ENCODE measurements at places on chromosomes 11 and 22. TPM values are rescaled to one million over a fixed set of nuclear protein-coding genes. Genes with fewer than 3 reads are reported as not detected.

Gene FXYD6
- not detected for total RNA-seq

Gene OR8D4
- not detected for total RNA-seq

Gene ABCG4
- under 0.01 TPM for total RNA-seq

Gene DEPDC7
- 9.7 TPM for total RNA-seq

Gene KCNJ5
- total RNA-seq = not detected

Gene PPP1R14B
- 176 TPM for total RNA-seq

Gene DNAJB7
- total RNA-seq = not detected

Gene DDX25
- total RNA-seq = not detected

Gene PRR33
- total RNA-seq = not detected

Gene OR51M1
- 0.56 TPM for total RNA-seq

Gene MFNG
- not detected for total RNA-seq

Gene CDC42BPG
- under 0.01 TPM for total RNA-seq

Gene TTC36
- not detected for total RNA-seq

Gene SYT12
- 0.56 TPM for total RNA-seq

Gene GRAP2
- not detected for total RNA-seq

Gene APOA4
- total RNA-seq = not detected

Gene CASP1
- total RNA-seq = 31.2 TPM

Gene ANO1
- total RNA-seq = 4.1 TPM

Gene ANO9
- not detected for total RNA-seq
